Astrocyte of the spinal cord (primary cell): ENCODE measurements at places on chromosomes 2 and 18.

GRCh38 chr2:102768892-102769291, 7.1 kb downstream of the TMEM182 start:
- no peak for DNase-seq

DNA sequence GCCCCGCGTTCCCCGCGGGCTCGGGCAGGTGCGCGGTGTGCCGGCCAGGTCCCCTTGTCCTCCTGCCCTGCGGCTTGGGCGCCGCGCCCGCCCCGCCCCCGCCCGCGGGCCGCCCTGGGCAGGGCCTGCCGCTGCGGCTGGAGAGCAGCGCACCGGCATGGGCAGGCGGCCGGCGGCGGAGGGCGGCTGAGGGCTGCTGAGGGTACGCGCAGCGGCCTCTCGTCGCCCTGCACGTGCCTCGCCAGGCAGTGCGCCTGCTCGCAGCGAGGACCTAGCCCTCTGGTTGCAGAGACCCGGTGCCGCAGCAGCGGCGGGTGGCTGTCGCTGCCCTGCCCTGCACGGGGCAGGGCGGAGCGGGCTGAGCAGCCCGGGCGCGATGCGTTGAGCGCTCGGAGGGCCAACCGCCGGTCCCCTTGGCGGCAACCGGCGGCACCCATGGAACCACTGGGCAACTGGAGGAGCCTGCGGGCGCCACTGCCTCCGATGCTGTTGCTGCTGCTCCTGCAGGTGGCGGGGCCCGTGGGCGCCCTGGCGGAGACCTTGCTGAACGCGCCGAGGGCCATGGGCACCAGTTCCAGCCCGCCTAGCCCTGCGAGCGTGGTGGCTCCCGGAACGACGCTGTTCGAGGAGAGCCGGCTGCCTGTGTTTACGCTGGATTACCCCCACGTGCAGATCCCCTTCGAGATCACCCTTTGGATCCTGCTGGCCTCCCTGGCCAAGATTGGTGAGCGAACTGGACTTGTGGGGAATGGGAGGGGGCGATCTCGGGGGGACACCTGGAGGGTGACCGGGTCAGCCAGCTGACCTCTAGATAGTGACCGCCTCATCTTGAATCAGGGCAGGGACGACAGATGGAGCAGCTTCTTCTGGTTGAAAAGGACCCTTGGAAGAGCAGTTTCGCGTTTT, at the start of gene SLC9A2:
Gene SLC9A2 (plus strand): TSS at position 140 of the 906 bp plus-strand sequence. CDS start 296 bp downstream, at position 436.
- DNase-seq: no peak

- DNase-seq: no peak
Measured at GRCh38 chr2:42569883-42570282, 1.5 kb downstream of the MTA3 start.

DNA sequence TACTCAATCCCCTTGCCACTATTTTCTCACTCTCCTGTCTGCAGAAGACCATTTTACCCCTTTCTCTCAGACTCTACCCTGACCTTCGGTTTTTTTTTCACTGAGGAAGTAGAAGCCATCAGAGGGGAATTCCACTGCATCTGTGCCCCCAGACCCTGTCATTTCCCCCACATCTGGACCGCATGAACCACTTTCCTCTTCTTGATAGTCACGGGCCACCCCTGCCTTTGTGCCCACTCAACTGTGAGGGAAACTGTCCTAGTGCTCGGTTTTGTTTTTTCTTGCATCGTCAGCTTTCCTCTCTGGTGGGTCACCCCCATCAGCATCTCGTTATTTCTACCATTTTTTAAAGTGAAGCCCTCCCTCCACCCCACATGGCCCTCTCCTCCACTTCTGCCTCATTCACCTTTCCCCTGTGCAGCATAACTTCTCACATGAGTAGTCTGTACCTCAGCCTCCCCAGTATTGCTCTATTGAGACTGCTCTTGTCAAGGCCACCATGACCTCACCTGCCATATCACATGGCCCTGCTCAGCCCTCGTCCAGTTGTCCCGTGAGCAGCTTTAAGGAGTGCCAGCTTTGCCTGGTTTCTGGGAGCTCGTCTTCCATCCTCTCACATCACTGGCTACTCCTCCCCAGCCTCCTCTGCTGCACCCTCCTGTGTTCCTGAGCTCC, 32.4 kb downstream of the TMEM87B start:
- DNase-seq: no peak

DNA sequence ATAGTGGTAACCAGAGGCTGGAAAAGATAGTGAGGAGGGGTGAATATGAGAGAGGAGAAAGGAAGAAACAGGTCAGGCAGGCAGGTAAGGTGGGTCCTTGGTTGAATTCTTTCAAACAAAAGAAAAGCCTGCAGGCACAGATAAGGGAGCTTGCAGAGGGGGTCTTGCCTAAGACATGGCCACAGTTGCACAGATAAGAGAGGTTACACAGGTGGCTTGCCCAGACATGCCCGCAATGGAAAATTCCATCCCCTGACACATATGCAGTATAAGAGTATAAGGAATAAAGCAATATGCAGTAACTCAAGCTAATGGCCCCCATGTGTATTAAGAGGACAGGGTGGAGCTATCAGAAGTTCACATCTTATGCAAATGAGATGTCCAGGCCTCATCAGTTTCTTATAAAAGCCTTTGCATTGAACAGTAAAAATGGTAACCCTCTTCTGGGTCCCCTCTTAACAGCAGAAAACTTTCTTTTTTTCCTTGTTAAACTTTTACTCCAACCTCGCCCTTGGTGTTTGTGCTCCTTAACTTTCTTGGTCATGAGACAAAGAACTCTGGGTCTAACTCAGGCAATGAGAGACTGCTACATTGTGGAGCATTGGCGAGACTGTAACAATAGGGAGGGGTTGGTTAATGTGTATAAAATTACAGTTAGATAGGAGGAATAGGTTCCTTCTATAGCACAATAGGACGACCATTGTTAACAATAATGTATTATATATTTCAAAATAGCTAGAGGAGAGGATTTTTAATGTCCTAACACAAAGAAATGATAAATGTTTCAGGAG, 764.6 kb downstream of the TSN start:
- DNase-seq: no peak

DNA sequence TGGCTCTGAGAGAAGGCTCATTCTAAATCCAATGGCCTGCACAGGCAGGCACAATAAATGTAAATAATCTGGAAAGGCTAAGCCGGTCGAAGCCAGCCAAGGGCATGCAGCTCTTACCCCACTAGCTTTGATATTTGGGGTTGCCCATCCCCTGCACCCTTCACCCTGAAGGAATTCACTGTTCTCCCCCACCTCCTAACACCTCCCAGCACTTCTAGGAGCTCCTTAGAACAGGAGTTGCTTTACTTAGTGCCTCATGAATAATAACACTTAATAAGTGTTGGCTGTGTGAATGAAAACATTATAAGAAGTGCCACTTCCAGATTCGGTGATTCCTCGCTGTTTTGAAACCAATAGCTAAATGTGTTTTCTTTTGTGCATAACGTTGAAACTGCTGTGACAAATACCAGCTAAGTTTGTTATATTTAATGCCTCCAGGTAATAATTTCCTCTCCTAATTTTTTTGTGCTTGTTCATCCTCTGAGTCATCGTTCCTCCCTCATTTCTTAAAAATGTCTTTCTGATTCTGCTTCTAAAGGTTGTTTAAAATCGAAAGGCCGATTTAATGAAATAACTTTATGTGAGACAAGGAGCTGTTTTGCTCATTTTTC, 458.8 kb downstream of the METTL4 start:
- peak; percentile 21 for DNase-seq

DNA sequence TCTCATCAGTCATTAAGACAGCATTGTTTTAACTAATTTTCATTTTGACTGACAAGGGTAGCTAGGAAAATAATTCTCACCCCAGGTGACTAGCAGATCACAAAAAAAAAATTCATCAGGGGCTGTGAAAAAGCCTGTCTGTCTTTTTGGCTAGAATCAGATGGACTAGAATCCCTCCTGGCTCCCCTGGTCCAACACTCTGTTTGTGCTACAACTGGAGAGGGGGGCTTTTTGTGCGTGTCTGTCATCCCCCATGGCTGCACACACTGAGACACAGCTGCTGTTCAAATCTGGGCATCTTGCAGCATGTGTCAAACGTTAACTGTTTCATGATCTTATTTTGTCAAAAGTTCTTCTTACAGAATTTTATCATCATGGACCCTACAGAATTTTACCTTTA, 51.2 kb downstream of the KIAA2012 start:
- no peak for DNase-seq

DNA sequence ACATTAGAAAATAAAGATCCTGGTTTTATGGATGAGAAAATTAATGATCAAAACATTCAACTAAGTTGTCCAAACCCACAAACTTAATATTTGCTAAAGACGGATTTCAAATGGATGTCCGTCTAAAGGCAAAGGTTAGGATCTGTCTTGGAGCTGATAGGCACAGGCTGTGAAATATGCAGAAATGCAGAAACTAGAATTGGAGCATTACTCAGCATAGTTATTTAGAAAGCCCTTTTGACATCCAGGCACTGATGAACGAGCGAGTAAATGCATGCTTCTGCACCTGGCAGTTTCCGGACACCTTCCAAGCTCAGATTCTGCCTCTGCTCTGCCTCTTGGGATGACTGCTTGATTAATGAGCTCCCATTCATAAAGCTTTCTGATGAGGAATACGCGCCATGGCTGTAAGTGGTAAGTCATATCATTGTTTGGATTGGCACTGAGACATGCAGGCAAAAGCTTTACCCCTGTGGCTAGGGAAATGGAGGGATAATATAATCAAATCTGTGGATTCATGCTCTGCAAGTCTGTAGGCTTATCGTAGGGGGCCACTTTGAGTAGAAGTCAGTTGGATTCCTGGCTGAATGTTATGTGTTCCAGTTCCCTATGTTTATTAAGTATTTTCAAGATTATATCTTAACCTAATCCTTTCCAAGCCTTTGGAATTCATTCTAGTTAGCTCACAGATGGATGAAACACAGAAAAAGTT, 2176.3 kb upstream of the CELF4 start:
- peak; percentile 59 for DNase-seq

- no peak for DNase-seq
Measured at GRCh38 chr2:112606547-112606946, 22.1 kb downstream of the CHCHD5 start.

DNA sequence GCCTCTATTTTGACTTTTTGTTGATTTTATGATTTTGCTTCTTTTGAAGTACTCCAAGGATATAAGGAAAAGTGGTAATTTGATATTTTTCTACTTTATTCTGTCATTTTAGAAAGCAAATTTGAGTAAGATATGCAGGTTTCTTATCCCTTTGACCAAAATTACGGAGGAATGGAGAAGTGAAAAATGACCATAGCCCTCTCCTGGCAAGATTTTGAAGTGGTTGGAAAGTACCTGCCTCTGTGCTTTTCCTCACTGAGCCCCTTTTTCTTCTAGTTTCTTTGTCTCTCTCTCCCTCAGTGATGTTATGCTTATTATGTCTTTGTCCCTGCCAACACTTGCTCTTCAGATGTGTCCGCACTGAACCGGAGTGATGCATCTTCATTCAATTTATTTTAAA, 898.1 kb downstream of the EPHA4 start:
- DNase-seq: no peak

- DNase-seq: no peak
Measured at GRCh38 chr18:60246606-60247005, 126.0 kb downstream of the MC4R start.

- DNase-seq: no peak
Measured at GRCh38 chr2:20467789-20468548, 21.1 kb downstream of the RHOB start.

- no peak for DNase-seq
Measured at GRCh38 chr18:79604205-79604912, 75.2 kb upstream of the CTDP1 start.

- no peak for DNase-seq
Measured at GRCh38 chr2:229429589-229429988, 158.5 kb upstream of the PID1 start.

DNA sequence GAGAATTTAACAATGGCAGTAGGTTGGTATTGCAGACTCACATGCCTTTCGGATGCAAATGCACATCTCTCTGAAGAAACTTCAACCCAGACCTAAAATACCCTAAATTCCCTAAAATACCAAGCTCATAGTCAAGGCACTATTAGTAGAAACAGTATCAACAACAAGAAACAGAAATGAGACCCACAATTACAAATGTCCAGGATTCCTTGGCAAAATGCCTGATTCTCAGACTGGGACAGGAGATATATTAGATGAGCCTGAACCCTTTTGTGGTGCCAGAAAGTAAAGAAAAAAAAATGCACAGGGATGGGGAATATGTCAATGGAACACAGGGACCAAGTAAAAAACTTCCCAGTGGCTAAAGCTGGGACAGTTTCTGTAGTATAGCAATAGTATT, 77.2 kb downstream of the NAT8 start:
- DNase-seq: no peak

GRCh38 chr2:178229927-178230326, 35.6 kb downstream of the OSBPL6 start:
- DNase-seq: no peak

DNA sequence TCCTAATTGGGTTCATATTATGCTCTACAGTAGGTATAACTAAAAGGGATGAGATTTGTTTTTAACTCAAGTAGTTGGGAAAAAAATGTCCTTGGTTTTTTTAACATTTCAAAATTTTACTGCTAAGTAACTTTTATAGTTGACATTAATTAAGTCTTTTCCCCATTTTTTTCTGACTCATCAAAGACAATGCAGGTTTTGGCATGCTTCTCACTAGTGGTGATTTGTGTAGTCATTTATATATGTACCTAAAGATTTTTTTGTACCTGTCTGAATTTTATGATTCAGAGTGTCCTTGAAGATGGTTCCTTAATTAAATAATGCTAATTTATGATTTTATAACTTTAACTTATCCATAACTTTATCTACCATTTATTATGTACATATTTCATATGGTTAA, 882.3 kb upstream of the TMEFF2 start:
- DNase-seq: no peak

DNA sequence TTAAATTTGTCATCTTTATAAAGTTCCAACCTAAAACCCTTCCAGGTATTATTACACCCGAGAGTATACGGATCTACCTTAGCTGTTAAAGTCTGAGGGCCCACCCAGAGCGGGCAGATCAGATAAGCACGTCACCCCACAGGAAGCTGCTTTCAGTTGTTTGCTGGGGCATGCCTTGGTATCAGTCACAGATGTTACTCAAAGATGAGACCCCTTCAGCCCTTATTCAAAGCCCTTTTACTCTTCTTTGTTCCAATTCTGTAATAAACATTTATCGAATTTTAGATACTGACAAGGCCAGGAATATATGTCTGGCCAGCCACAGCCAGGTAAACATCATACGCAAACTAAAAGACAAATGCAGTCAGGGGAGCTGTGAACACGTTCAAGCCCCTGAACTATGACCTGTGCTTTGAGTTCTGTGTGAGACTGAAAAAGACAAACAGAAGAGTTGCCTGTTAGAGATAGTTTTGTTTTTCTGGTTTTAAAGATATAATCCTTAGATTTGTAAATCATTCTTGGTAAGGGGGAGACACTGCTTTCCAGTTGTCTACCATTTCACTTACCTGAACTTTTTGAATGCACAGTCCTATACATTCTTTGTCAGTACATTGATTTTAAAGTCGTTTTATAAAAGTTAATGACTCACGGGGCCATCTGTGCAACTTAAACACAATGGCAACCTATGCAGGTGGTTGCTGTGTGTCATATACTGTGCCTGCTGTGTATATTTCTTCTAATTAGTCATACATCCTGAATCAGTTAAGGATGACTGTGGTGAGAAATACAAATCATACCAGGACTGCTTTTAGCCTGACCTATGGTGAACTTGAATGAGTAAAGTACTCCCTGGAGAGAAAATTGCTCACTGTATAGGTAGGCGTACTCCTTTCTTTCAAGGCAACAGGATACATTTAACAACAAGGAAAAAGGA, 100.5 kb upstream of the ITPRID2 start:
- DNase-seq: peak; percentile 98

GRCh38 chr2:227366769-227367426, 12.2 kb downstream of the TM4SF20 start:
- peak; percentile 86 for DNase-seq
